ENCODE measurements at places on chromosomes 3 and 15.

- no peak for DNase-seq
Observed at GRCh38 chr15:77803487-77803886, 170.8 kb upstream of the LINGO1 start.

GRCh38 chr3:60250206-60250605, 1001.0 kb downstream of the FHIT start:
- DNase-seq, result no peak

DNA sequence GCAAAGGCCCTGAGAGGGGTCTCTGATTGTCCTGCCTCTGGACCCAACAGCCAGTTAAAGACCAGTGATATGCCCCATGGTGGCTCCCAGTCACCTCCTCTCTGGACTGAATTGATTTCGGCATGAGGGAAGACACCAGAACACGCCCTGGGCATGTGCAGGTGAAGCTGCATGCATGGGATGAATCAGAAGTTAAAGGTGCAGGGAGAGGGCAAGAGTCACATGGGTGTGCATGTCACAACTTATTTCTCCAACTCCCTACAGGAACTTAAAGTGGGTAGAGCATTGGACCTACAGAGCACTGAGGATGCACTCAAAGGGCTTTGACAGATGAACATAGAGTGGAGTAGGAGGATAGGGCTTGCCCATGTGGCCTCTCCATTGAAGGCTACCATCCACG, 16.9 kb upstream of the RHCG start:
- DNase-seq, result no peak

GRCh38 chr3:185820973-185821758, 3.7 kb downstream of the IGF2BP2 start:
- no peak for DNase-seq

DNA sequence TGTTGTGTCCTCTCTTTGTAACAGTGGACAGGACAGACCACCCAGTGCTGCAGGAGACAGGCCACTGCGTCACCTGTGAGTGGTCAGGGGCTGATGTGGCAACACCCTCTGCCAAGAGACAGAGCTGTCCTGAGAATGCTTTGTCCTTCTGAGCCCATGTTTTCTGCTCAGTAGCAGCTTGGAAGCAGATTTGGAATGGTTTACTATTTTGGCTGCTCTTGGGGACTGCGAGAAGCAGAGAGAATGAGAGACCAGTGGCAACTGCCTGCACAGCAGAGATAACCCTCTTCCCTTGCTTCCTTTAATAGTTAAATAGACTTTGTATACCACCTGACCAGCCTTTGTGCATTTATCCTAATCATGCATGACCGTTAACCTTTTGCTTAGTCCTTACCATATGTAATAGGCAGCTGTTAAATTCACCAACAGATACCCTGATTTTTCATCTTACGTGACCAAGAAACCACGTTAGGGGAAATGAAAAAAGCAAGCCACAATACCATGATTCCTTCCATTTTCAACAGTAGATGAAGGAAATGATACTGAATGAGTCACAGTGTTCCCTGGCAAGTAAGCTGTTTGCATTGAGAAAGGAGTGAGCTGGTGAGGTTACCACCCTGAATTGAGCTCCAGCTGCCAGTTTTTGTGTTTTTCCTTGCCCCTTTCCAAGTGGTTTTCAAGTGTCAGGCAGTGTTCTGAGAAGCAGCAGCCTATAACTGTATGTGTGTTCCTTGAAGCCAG, 35.5 kb downstream of the B3GALNT1 start:
- no peak for DNase-seq

DNA sequence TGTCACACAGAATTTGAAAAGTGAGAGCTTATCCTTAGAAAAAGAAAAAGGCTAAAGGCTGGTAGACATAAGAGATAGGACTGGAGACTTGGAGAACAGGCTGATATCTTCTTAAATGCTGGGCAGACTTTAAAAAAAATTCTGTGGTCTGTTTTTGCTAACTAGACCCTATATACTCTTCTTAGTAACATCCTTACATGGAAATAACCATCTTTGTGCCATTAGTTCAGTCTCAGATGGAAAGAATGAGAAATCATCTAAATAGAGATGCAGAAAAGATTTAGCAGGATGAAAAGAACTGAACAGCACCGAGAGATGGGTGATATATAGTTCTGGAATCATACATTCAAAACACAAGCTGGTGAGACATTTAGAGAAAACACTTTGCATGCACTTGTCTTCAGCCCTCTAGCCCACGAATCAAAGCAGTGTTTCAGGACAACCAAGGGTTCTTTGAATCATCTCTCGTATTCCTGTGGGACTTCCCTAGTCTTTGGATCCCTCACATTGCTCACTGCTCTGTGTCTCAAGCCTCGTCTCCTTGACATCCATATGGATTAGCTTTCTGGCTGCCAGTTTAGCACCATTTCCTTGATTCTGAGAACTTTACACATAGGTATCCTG, 93.0 kb upstream of the LYSMD4 start:
- DNase-seq, result no peak

DNA sequence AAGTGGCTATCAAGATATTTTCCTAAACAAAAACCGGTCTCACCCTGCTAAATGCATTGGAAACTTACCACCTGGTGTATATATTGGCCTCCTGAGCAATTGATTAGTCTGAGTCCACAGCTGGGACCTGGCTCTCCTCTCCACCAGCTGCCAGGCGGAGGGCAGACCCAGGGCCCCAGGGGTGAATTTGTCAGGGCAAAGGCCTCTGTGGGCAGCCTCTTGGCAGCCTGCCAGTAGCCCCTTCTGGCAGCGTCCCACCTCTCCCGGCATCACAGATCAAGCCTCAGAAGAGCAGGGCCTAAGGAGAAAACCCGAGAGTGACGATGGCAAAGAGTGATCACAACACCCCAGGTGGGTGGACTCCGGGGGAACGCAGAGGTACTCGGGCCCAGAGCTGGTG, 43.0 kb upstream of the IDH2 start:
- DNase-seq, result no peak

DNA sequence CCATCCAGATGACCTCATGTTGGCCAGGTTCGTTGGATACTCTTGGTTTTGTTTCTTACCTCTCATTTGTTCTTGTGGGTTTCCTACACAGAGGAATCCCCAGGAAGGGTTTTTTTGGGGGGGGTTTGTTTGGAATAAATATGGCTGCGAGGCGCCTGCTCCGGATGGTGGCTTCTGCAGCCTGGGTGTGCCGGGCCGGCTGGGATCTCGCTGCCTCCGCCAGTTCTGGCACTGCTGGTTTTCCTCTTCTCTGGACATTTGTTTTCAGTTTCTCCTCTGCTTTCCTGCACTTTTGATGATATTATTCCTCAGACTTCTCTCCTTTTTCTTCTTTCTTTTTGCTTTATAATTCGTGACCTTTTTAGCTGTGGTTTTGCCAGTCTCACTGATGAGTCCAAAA, 187.4 kb downstream of the OR4M2 start:
- no peak for DNase-seq

DNA sequence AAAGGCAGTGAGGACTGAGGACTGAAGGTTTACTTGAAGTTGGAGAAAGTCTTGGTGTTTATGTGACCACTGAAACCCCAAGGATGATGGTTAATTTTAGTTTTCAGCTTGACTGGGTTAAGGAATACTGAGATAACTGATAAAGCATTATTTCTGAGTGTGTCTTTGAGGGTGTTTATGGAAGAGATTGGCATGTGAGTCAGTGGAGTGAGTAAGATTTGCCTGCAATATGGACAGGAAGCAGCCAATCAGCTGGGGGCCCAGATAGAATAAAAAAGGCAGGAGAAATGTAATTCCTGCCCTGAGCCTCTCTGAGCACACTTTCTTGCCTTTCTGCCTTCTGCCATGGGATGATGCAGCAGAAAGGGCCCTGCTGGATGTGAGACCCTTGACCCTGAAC, 92.4 kb downstream of the KBTBD8 start:
- no peak for DNase-seq

GRCh38 chr3:171115667-171116066, 89.1 kb upstream of the SLC2A2 start:
- DNase-seq, result no peak

DNA sequence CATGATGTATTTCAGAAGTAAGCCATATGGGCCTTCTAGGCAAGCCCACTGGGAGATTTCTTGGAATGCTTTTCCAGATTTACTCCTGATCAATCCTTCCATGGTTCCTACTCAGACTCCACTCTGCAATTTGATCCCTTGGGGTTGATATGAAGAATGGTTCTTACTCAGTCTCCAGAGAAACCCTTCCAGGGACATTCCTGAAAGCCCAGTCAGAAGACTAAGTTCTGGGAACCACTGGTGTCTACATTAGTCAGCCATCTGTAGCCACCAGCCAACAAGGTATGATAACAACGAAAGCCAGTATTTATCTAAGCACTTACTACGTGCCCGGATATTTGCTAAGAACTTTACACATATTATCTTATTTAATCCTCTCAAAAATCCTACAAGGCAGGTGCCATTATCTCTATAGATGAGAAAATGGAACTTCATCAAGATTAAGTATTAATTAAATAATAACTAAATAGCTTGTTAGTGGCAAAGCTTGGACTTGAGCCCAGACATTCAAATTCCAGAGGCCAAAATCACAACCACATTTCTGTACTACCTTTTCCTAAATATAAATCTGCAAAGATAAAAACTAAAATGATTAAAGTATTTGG, 32.7 kb downstream of the ZNF385D start:
- no peak for DNase-seq

- DNase-seq, result no peak
Observed at GRCh38 chr3:187735383-187735782, 9.9 kb downstream of the BCL6 start.

DNA sequence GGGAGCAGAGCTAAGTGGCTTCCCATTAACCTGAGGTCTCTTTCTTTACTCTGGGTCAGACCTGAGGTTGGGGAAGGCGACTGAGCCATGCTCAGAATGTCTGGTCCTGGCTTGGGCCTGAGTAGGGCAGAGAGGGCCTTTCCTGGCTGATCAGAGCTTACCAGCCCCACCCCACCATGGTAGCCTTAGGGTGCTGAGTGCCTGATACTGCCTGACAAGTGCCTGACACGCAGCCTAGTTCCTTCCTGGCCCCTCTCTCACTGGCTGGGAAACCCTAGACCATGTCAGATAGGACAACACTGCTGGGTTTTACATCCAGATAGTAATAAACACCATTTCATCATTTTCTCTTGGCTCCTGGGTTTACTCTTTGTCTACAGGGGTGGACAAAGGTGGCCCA, 25.8 kb upstream of the DOCK3 start:
- no peak for DNase-seq

- no peak for DNase-seq
Observed at GRCh38 chr3:190701096-190701532, 161.4 kb downstream of the GMNC start.

GRCh38 chr15:43939070-43939469, 112.3 kb downstream of the WDR76 start:
- DNase-seq, result no peak

GRCh38 chr15:61890106-61890505, 170.1 kb downstream of the VPS13C start:
- DNase-seq, result no peak

DNA sequence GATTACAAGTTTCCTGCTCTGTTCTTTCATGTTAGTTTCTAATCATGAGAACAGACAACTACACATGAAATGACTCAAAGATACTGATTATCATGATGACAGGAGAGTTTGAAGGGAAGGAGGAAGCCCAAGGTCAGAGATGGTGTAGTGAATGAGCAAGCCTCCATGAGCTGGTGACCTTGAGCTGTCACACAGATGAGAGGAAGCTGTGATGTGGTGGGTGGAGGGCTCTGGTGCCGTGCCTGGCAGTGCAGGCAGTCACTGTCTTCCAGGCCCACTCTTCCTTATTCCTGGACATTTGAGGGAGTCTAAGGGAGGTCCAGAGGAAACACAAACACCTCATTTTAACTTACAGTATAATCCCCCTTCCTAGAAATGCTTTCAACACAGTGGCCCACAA, 133.4 kb upstream of the ROPN1 start:
- no peak for DNase-seq

GRCh38 chr3:141542989-141543388, 56.2 kb downstream of the RASA2 start:
- DNase-seq, result no peak

DNA sequence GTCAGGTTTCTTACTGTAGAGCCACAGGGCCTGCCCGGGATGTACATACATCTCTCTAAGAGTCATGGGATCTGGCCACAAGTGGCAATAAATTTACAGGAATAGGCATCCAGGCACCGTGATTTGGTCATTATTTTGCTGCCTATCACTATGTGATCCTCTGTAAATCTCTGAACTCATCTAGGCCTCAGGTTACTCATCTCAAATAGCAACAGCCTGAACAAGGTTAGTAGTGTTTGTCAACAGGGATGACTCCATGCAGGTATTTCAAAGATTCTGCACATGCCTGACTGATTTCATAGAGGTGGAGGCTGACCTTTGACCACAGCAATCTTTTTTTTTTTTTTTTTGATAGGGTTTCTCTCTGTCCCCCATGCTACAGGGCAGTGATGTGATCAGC, 88.8 kb upstream of the TBL1XR1 start:
- no peak for DNase-seq

DNA sequence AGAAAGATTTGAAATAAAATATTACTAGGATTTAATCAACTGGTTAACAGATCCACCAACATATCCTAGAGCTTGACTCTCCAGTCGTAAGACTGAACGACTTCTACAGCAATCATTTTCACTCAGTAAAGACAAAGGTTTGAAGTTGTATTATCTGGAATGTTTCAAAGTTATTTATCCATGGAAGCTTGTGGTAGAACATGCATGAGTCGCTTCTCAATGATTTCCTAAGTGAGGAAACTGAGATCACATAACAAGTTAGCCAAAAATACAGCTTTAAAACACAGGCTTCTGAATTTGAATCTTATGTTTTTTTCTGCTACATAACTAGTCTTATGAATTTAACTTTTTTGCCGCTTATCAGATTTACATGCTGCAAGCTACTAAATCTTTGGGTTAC, 241.8 kb downstream of the FOXP1 start:
- no peak for DNase-seq

DNA sequence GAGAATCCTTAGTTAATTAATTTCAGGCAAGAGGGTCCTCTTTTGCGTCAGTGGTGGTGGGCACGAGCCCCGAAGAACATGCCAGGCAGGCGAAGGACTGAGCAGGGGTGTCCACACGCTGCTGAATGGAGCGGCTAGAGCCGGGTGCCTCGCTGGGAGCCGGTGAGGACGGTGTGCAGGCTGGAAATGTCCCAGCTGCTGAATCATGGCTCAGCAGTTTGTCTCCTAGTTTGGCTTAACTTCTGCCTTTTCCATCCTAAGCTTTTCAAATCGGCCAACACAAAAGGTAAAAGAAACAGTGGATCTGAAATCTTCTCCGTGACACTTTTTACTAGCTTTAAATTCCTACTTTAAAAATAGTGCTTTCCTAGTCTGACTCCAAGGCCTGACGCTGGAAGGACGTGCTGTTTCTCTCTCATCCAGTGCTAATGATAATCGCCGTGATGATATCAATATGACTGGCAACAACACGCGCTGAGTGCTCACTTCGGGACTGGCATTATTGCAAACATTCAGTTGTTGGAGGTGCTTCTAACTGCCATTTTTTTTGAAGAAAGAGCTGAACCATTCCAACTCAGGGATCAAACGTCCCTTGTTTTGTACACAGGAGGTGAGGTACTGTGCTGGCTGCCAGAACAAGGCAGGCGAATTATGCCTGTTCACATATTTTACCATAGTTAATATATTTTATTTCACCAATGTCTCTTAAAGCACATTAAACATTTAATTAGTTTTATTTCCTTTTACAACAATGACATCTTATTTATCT, 19.8 kb downstream of the PCSK6 start:
- no peak for DNase-seq

Measured in T-cell (primary cell).